ENCODE measurements at places on chromosomes 5 and 9.
A peak's percentile ranks its signal among the peaks of the same experiment; 100 is the strongest.

DNA sequence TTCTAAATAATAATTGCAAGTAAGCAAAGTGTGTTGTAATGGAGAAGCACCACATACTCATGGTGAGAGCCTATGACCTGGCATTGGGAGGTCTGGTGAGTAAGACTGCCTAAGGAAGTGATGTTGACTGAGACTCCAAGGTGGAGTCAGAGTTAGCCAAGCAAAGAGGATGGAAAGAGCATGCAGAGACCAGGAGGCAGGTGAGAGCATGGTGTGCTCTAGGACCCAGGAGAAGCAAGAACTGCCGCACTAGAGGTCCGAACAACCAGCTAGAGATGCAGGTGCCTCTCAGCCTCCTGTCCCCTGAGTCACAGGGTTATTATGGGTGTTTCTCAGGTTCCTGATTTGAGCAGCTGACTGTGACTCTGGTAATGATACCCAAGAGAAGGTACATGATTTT, 27.3 kb downstream of the ANP32B start:
- DNase-seq, result peak; percentile 54

DNA sequence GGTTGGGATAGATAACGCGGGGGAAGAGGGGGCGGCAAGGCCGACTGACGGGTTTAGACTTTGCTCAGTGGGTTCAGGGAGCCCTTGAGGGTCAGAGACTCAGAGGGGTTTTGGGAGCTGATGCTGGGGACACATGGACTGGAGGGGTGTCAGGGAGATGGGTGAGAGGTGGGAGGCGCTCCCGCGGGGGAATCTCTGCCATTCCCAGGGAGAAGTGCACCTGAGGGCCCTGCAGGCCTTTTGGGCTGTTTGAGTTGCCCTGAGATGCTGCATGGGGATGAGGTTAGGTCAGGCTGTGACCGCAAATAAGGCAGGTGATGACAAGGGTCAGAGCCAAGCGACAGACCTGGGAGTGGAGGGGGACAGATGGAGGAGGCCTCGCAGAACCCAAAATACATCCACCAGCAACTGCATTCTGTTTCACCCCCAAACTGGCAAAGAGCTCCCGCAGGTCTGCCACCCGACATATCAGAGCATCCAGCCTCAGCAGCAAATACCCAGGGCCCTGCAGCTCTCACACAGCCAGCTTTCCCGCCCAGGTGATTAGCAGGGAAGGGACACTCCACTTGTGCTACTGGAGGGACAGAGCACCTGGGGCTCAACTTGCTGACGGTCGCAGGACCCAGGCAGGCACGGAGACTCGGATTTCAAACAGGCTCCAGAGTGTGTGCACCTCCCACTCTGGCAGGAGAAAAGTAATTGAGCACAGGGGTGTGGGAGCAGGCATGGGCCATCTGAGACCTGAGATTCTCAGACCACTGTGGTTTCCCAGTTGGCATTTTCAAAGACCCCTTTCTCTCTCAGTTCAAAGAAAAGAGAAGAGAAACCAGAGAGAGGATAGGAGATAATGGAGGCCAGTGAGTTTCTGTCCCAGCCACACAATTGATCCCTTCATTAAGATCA, 26.4 kb downstream of the TMOD1 start:
- no peak for DNase-seq

- peak; percentile 60 for DNase-seq
Observed at GRCh38 chr5:10825897-10826644, 65.0 kb upstream of the DAP start.

DNA sequence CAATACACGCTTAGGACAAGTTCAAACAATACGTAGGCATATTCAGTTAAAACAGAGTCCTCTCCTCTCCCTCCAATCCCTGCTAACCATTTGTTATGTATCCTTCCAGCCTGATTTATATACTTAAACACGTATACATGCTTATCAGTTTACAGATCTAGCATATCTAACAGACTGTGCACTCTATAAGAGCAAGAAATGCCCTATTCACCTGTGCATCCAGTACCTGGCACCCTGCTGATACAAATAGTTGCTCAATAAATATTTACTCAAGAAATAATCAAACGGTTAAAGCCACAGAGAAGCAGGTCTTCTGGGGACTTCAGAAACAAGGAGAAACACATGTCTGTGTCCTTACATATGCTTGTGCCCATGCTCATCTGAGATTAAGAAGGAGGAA, 55.9 kb downstream of the MLLT3 start:
- peak; percentile 5 for DNase-seq

- DNase-seq, result no peak
Observed at GRCh38 chr5:147927901-147928300, 21.6 kb upstream of the C5orf46 start.

DNA sequence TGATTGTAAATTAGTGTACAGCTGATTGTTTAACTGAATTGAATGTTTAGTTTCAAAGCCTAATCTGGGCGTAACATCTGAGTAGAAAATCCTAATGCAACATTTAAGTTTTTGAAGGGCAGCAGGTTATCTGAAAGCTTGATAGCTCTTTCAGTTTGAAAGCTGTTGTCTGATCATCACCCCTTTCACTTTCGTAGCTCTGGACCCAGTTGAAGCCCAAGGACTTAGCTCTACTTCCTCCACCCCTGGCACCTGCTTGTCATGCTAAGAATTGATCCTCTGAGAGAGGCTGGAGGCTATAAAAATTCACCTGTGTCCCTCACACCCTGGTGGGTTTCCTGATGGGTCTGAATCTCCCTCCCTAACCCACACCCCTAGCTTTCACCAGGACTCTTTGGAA, 86.0 kb downstream of the ZFAND5 start:
- DNase-seq, result no peak

DNA sequence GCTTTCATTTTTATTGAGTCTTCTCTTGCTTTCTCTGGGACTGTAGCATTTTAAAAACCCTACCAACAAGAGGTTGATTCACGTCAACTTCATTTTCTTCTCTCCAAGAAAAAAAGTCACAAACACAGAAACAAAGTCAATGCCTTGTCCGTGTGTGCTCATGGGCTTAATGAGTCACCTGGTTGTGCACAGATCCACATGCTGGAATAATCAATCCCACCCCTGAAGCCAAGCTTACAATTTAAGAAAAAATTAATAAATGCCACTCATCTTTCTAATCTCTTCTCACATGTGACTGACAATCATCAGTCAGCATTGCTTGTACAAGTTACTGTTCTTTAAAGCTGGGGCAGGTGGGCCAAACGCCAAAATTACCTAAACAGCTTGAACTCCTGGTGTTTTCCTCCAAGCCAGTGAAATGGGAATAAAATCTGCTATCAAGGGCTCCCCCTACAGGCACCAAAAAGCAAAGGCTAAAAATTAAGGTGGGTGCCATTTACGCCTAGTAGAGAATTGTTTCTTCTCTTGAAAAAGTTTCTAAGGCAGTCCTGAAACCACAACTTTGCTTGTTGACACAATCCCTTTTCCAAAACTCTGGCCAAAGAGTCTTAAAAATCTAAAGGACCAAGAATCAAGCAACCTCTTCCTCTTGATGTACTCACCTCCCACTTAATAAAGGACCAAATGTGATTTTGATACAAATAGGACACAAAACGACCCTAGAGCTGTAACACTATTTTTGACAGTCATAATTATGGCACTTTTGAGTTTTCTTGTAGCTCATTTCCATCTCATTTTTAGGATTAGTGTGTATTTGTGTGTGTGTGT, 21.3 kb downstream of the TRMO start:
- DNase-seq, result peak; percentile 54

DNA sequence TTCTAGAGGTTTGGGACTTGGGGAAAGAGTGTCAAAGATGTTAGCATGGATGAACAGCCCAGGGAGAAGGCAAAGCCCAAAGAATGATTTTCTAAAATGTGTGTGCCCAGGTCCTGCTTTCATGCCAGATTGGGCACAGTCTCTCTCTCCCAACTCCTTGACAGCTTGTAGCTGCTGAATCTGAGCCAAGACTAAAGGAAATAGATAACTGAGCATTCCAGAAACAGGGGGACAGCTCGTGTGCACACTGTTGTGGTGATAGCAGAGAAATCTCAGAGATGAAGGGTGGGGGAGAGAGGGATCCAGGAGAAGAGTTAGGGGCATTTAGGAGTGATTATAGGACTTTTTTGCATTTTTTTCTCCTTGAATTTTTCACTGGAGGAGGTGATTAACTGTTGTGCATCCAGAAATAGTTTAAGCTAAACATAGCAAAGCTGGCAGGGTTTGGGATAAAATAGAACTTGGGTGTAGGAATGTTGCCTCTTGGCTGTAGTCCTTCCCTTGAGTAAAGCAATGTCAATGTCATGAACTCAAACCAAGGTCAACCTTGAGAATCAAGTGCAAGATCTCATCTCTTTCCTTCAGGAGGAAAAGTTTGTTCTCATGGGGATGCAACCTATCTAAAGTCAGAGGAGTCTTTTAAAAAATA, 245.9 kb downstream of the SH3GL2 start:
- DNase-seq, result no peak

DNA sequence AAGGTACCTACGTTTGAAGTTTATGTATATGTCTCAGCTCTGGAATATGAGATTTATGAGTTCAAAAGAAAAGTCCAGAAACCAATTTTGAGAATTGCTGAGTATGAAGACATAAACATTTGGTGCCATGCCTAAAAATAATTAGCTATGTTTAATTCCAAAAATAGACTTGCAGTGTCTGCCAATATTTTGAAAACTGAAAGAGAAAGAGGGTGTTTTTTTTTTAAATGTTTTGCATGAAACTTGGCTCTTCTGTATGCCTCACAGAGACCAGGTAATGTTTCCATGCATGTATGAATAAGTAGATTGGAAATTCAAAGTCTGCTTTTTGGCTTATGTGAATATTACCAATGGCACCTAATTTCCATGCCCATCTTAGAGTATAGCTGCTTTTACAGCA, 634.4 kb upstream of the C9orf72 start:
- DNase-seq, result no peak

DNA sequence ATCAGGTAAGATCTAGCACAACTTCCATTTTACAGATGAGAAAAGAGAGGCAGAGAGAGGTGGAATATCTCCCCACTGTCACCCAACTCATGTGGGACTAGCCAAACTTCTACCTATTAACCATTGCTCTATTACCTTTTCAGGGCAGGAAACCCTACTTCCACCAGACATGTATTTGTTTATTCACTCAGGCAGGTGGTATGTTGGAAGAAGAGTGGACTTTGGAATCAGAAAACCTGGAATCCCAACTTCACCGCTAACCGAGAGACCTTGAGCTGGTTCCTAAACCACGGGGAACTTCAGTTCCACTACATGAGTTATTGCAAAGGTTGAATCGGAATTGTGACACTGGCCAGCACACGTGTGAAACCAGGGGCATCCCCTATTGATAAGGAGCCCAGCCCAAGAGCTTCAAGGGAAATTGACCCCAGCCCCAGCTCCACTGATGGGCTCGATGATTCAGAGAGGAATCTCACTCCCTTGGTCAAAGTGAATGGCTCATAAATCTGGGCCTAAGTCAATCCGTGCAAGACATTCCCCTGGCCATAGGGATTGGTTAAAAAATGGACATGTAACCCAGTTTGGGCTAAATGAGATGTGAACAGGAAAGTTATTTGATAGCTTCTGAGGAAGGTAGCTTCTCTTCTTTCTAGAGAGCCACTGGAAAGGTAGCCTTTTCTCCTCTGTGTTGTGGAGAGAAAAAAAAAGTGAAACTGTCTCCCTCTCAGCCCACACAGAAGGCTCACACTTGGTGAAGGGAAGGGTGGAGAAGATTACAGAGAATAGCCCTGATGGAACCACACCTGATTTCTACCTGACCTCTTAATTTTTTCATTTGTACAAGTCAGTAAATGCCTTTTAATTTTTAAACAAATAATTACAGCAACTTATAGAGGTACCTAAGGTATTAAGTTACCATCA, 5.5 kb upstream of the GLIS3 start:
- DNase-seq, result peak; percentile 43

DNA sequence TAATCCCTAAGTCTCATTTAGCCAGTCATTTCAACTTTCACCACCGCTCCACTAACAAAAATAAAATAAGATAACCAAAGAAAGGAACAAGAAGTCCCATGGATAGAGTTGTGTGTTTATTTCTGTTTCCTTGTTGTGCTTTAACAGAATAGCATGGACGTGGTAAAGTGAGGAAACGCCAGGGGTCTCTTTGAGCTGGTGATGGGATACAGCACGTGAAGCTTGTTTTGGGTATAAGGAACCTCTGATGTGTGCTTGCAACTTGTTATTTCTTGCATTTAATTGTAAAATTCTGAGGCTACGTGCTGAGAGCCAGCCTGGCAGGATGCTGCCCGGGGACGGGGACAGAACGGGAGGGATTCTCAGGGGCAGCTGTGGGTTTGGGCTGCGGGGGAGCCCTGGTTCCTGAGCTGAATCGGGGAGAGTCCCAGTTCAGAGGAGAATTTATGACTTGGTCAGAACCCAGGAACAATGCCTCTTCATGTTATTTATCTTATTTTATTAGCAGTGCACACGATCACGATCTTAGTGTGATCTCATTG, 63.4 kb downstream of the ANKRD33B start:
- no peak for DNase-seq

DNA sequence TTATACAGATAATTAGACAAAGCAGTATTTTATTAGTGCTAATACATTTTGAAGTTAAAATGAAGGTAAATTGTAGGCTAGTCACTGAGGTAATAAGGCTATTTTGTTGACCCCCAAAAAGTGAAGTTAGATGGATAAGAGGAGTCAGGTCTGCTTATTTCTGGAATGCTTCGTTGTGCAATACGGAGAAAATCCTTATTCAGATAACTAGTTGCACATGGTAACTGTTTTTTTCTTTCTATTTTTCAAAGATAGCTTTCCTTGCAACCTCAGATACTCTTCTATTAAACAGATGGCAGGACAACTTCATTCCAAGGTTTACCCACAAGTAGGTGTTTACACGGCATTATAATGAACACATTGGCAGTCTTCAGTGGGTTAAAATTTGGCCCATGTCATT, 101.1 kb downstream of the TMEM174 start:
- no peak for DNase-seq

DNA sequence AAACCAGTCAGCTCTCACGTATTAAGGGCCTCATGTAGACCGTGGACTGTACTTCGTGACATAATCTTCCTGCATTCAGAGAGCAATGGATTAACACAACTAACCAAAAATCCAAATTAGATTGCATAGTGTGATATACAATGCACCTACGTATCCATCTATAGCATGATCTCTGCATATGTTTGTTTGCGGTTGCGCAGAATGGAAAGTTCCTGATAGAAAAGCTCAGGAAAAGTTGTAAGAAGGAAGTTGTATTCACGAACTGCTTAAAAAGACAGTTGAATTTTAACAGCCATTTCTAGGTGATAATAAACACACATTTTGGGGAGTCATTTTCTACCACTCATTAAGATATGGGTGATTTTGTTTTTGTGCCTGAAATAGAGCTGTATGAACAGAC, 869.0 kb downstream of the TLE4 start:
- no peak for DNase-seq

GRCh38 chr5:154168395-154168794, 22.1 kb upstream of the GALNT10 start:
- peak; percentile 32 for DNase-seq

GRCh38 chr9:104903609-104904008, 24.3 kb downstream of the ABCA1 start:
- DNase-seq, result no peak
